ENCODE measurements at places on chromosomes 3 and 15.
A peak's percentile ranks its signal among the peaks of the same experiment; 100 is the strongest.

DNA sequence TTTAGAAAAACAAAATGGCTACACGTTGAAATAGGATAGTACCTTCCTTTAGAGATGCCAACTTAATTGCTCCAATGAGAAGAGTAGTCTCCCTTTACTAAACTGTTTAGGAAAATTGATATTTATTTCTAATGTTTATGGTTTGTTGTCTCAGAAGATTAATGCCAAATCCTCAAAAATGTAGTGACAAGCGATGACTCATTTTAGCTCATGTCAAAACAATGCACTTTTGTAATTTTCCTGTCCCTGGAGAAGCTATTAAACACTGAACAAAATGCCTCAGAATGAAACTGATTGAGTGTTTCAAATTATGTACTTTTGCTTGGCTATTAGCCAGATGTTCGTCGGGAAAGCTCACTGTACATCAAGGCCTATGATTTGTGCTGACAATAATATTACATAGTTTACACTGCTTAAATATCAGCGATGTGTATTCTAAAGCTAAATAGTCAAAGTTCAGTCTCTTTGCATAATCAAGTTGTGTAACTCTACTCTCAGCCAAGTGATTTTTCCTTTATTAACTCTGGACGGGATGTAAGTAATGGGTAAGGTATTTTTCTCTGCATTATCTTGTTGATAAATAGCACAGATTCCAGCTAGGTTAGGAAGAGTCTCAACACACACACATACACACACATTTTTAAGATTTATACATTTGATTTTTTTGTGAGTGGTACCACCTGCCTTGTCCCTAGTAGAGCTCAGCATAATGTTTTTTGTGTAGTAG lies 83.7 kb downstream of the CMSS1 start:
- DNase-seq = peak; percentile 87

DNA sequence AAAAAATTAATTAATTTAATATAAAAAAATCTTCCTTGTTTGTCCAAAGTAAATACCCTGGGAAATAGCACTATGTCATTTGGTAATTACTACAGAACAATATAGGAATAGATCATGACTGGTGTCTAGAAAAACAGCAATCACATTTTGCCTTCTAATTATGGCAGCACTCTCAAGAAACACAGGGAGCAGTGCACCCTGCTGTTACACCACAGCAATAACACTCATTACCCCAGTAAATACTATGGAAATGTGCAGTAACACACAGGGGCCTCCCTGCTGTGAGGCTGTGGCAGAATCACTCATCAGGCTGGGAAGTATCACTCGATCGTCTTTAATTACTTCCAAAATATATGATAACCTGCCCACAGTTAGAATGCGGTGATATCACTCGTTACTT lies 646.0 kb downstream of the TUSC7 start:
- peak; percentile 33 for DNase-seq

DNA sequence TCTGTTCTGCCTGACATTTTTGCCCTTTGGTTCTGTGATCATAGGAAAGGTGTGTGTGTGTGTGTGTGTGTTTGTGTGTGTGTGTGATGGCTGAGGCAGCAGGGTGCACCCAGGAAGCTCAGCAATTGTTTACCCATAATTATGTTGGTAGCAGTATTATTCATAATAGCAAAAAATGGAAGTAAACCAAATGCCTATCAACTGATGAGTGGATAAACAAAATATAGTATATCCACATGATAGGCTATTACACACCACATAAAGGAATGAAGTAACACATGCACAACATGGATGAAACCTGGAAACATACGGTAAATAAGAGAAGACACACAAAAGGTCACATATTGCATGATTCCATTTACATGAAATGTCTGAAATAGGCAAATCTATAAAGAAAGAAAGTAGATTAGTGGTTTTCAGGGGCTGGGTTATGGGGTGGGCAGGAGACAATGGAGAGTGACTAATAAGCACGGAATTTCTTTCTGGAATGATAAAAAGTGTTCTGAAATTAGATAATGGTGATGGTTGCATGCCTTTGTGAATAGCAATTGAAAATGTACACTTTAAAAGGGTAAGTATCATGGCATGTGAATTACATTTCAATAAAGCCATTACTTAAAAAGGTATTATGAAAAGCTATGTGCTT lies 167.2 kb downstream of the POLR2M start:
- peak; percentile 21 for DNase-seq

DNA sequence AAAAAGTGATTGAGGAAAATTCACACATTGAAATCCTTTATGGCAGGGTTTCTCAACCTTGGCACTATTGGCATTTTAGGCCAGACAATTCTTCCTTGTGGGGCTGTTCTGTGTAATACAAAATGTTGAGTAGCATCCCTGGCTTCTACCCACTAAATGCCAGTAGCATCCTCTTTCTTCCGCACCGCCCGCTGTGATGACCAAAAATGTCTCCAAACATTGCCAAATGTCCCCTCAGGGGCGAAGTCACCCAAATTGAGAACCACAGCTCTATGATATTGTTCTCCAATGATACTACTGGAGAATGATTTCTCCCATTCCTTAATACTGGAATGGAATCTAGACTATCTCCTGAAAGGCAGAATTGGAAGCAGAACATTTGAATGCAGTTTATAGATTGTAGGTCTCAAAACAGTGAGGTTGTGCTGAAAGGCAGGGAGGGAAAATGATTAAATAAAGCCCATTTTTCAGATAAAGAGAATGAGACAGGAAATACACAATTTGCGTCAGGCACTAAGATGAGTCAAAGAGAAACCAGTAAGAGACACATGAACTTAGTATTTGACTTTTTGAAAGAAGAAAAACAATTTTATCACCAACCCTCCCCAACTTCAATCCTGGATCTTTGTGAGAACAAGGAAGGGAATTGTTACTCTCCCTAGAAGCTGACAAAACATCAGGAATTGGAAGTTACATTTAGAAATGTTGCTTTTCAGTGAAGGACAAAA lies 101.6 kb upstream of the TNIK start:
- no peak for DNase-seq

- DNase-seq = peak; percentile 14
Observed at GRCh38 chr15:78149805-78150751, 916 bp downstream of the IDH3A start.

GRCh38 chr3:139534992-139535879 lies 4.3 kb downstream of the RBP1 start:
- peak; percentile 15 for DNase-seq

DNA sequence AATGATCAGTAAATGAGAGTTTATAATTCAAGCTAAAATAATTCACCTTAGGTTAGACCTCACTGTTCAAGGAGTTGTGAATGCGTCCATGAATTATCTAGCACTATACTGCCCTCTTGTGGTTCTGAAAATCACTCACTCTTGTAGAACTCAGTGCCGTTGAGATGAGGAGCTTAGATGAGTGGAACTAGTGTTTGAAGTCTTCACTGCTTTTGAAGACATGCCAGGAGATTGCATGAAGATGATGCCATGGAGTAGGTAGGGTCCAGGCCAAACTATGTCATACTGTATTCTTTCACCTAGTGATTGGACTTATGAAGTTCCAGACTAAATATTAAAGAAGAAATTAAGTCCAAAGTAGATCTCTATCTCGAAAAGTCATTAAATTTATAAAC lies 28.8 kb downstream of the LYSMD4 start:
- peak; percentile 89 for DNase-seq

DNA sequence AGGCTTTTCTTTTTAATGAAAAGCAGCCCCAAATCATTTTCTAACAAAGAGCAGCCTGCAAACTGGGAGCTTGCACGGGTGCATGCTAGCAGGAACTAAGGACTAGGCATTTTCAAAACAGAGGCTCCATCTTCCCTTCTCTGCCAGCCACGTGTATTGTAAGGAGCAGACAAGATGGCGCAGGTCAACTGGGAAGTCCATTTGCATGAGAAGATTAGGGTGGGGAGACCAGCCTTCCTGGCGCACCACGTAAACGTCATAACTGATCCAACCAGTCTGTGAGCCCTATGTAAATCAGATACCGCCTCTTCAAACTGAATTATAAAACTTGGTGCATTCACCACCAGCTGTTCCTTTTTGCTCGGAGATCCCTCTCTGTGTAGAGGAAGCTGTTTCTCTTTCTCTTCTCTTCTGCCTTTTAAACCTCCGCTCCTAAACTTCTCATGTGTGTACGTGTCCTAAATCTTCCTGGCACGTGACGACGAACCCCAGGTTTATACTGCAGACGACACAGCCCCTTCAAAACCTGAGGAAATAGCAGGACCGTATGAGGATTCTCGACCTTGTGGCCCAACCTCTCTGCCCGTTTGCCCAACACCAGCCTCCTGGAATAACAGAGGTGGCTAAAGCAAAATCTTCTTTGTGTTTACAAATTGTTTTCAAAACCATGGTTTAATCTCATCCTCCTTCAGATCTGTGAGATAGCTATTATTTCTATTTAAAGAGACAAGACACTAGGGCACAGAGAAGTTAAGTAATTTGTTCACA lies 26.4 kb upstream of the SLC30A4 start:
- no peak for DNase-seq

DNA sequence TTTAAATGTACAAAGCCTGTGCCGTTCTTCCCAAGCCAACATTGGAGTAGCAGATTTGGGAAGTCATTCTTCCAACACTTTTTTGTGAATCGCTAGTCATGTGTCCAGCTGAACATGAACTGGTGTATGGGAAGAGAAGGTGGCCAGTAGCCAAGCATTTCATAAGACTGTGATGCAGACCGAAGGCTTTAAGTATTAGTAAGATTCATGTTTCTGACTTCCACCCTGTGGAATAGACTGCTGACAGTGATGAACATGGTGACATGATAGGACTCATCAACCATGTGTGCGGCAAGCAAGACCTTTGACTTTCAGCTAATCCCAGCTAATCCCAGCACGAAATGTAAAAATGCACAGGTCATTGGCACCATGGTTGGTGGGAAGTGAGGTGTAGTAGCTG lies 48.3 kb upstream of the THSD4 start:
- peak; percentile 81 for DNase-seq

DNA sequence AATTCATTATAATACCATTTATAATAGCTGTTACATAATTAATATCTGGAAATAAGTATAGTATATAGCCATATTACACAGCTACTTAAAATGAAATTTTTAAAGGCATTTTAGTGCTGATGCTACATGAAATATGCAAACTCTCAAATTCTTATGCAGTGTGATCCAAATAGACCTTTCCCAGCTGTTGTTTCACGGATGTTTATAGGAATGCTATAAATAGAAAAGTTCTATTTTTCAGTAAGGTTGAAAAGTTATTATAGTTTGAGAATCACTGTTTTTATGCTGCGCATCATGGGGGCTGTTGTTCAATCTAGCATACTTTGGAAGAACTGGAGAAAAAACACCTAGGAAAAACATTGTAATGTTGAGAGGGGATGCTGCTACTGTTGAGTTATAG lies 147.7 kb upstream of the TRIM42 start:
- no peak for DNase-seq

GRCh38 chr15:38378161-38378560 lies 75.8 kb upstream of the FAM98B start:
- DNase-seq = peak; percentile 23

GRCh38 chr15:68271854-68272471 lies 5.6 kb upstream of the FEM1B start:
- DNase-seq = peak; percentile 100

GRCh38 chr15:80662129-80662528 lies 33.0 kb upstream of the ABHD17C start:
- no peak for DNase-seq

DNA sequence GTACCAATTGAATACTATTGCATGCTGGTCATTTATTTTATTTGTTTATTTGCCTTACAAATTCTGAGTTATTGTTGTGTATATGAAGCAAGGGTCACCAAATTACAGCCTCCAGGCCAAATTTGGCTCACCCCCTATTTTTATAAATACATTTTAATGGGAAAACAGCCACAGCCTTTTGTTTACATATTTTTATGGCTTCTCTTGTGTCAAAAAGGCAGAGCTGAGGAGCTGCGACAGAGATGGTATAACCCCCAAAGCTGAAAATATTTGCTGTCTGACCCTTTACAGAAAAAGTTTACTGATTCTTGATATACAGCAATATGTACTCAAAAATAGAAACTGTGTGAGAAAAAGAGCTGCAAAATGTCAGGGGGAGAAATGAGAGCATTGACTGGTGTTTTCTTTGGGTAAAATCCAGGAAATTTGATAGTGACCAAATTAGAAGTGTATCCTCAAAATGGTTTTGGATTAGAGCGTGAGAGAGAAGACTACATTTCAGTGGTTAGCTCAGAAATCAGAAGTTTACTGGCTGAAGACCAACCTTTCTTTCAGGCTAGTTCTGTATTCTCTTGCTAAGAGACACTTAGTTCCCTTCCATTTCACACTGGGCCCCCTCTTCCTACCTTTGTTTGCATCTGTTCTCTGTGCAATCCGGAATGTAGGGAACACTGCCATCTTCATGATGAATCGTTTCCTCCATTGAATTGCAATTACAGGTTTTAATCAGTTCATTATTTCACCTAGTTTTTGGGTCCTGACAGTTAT lies 757.8 kb downstream of the AGBL1 start:
- DNase-seq = no peak

- peak; percentile 74 for DNase-seq
Observed at GRCh38 chr3:62622553-62623174, 249.3 kb upstream of the FEZF2 start.

- no peak for DNase-seq
Observed at GRCh38 chr15:85280203-85280602, 100.2 kb upstream of the AKAP13 start.

DNA sequence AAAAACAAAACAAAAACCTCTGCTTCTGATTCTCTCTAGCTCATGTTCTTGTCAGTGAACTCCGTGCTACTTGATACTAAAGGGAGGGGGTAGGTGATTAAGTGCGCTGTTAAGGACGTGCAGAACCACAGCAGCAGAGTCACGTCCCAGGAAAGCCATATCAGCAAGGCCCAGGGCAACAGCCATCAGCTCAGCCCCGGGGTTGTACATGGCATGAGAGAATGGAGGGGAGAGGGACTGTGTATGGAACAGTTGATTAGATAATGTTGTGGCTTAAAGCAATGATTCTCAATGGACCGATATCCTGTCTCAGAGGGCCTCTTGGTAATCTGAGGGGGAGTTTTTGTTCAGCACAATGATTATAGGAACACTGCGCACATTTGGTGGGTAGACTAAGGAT lies 27.6 kb downstream of the C2CD4A start:
- DNase-seq = no peak

- no peak for DNase-seq
Observed at GRCh38 chr15:66254089-66254950, 770 bp upstream of the MEGF11 start.

GRCh38 chr15:100891307-100892012 lies 11.8 kb downstream of the ALDH1A3 start:
- no peak for DNase-seq
